ENCODE measurements at places on chromosomes 16 and 17. TPM values are rescaled to one million over a fixed set of nuclear protein-coding genes. Genes with fewer than 3 reads are reported as not detected.
A peak's percentile ranks its signal among the peaks of the same experiment; 100 is the strongest.

DNA sequence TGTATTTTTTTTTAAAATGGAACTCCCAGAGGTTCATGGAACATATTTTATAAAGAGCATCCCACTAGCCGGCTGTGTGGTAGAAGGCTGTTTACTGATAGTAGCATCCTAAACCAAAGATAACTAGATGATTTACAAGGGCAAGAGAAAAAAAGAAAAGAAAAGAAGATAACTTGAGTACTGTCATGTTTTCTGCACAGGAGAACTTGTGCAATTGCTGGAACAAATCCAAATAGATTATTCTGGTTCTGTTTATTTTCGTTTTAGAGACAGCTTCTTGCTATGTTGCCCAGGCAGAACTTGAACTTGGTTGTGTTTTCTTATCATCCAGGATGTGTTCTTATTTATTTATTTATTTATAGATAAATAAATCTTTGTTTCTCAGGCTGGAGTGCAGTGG lies 20.9 kb upstream of the PPM1D start:
- no peaks in the 10 kb centered on the region for H3K36me3 ChIP-seq
- no peak for DNase-seq
- H3K27me3 ChIP-seq, result no peaks in the 10 kb centered on the region
- peak overlapping the region; percentile 89 for H3K27ac ChIP-seq
- no peak overlapping the region for H3K4me3 ChIP-seq
- peaks cover 23% of the 10 kb centered on the region for H3K4me1 ChIP-seq

DNA sequence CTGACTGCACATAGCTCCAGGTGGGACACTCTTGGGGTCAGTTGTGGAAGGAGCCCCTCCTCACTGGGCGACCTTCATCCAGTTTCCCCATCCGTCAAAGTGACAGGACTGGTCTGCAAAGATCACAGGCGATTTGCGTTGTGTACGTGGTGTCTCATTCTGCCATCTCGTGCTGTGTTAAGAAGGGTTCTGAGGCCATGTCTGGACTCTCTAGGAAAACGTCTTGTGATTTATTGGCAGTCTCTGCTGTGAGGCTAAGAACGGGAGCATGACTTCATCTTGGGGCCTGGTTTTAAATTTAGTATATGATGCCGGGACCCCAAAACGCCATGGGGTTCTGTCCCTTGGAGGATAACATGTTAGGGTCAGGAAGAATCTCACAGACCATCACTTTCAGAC lies 65.2 kb upstream of the CIBAR2 start:
- H3K36me3 ChIP-seq, result no peaks in the 10 kb centered on the region
- peaks cover 22% of the 10 kb centered on the region for H3K4me1 ChIP-seq
- no peaks in the 10 kb centered on the region for H3K27me3 ChIP-seq
- no peak overlapping the region for H3K4me3 ChIP-seq
- no peak overlapping the region for H3K27ac ChIP-seq

The NLRC3 gene
- total RNA-seq, result 12.5 TPM

- no peaks in the 10 kb centered on the region for H3K36me3 ChIP-seq
- no peak for DNase-seq
- H3K27me3 ChIP-seq, result no peaks in the 10 kb centered on the region
- peak overlapping the region; percentile 72 for H3K27ac ChIP-seq
- H3K4me3 ChIP-seq, result no peak overlapping the region
- peaks cover 59% of the 10 kb centered on the region for H3K4me1 ChIP-seq
These were observed 10.8 kb upstream of the TPPP3 start for GRCh38 chr16:67403976-67404555.

The GRAPL gene
- total RNA-seq, result not detected
